ENCODE measurements at places on chromosomes 1 and 21. TPM values are rescaled to one million over a fixed set of nuclear protein-coding genes. Genes with fewer than 3 reads are reported as not detected.

- DNase-seq = peak; percentile 60
These were observed 36.6 kb downstream of the RABIF start for GRCh38 chr1:202852163-202852904.

EPHA10 gene
- not detected for total RNA-seq

DNA sequence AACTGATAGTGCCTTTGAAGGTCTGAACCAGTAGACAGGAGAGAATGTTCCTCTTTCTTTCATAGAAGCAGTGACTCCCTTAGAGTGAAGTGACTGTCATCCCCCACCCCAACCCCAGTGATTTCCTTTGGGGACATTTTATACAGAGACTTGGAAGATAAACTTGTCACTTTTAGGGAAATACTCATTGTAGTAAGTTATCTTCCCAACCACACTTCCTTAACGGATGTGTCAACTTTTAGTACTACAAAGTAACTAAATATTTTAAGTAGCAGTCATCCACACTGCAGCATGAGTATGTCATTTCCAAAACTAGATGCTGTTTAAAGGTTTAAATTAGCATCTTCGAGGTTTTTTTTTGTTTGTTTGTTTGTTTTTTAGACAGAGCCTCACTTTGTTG, 13.7 kb downstream of the LRRC8B start:
- DNase-seq = no peak

- no peak for DNase-seq
These were observed 10.6 kb downstream of the SLC19A1 start for GRCh38 chr21:45531393-45532215.

GRCh38 chr1:45103534-45103933, 91.5 kb downstream of the UROD start:
- no peak for DNase-seq

ATP6V1G3 gene
- total RNA-seq = 0.84 TPM

DNA sequence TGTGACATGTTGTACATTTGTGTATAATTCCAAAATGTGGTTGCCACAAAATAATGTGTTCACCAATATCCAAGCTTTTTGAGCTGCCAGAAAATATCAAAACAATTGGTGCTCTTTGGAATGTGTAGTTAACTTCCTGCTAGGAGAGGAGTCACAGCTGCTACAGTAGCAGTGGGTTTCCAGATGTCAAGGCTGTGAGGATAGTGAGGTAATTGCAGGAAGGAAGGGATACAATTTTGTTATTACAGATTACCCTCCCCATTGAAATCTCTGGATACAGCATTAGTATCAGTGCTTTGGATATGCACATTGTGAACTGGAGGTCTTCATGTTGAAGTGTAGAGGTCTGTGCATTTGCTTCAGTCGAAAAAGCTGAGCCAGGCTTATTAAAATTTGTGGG, 253.2 kb downstream of the PTPRC start:
- DNase-seq = peak; percentile 56

DNA sequence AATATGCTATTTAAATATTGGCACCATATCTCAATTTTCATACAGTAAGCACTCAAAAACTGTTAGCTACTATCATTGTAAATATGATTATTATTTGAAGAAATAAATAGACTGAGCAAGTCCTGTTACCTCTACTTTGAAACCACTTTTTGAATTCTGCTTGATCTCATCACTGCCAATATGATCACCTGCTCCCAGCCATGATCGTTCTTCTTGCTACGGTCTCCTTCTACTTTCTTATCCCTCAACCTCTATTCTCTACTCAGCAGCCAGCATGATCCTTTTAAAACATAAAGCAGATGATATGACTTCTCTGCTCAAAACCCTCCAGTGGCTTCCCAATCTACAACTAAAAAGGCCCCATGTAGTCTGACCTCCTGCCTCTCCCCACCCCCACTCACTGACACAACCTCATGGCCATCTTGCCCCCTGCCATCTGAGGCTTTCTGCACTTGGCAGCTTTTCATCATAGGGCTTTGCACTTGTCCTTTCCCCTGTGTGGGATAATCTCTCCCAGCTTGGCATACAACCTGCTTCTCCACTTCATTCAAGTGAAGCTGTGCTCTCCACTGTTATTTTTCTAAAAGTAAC, 27.2 kb downstream of the CD34 start:
- DNase-seq = no peak

SH3BP5L gene
- 21.0 TPM for total RNA-seq

HPCAL4 gene
- total RNA-seq = 1.0 TPM

- DNase-seq = no peak
These were observed 12.4 kb upstream of the COL18A1 start for GRCh38 chr21:45392573-45392971.

All from M059J (cell line).